ENCODE measurements at places on chromosomes 7 and 10.

- no peak for DNase-seq
Observed at GRCh38 chr10:77341055-77341454, 296.6 kb downstream of the KCNMA1 start.

DNA sequence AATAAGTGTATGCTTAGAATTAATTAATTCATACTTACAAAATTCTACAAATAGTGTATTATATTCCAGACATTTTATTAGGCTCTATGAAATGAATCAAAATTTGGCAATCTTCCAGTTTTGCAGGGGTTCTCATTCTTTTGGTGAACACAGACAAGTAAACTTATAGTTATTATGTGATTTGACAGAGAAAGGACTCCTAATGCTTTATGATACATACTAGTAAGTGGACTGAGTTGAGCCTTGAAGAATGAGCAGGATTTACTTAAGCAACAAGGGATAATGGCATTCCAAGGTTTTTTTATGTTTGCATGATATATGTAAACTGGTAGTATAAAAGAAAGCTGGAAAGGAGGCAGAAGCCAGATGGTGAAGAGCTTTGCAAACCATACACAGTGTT, 145.7 kb upstream of the FERD3L start:
- DNase-seq: no peak

DNA sequence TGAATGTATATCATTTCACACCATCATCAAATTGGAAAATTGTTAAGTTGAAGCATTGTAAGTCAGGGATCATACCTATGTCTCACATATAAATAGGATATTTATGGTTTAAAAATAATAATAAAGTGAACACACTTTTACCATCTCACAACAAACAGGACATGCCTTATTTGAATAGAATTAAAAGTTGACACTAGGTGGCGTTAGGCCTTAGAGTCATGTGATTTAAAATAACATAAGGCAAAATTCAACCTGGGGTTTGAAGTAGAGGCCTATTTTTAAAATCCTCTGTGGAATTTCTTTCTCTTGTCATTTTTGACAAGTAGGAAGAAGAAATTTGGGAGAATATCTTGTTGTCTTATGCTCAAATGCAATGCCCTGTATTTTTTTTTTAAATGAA, 184.7 kb upstream of the PCDH15 start:
- no peak for DNase-seq

DNA sequence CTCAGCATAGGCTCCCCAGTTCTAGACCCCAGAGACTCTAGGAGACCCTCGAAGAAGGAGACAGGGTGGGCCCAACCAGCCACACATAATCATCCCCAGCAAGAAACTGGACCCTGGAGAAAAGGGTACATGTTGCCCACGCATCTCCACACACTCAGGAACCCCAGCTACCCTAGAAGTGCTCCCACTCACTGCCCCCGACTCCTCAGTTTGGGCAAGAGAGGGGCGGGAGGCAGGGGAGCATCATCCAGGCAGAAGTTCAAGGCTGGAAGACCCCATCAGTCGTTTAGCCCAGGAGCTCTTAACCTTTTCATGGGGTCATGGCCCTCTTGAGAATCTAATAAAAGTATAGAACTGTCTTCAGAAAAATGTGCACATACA, 1.8 kb upstream of the ZNF467 start:
- DNase-seq: no peak

All from NCI-H2029 (cell line).